Myometrial cell (primary cell): ENCODE measurements at places on chromosomes 11 and 22. TPM values are rescaled to one million over a fixed set of nuclear protein-coding genes. Genes with fewer than 3 reads are reported as not detected.

Gene SHANK2
- total RNA-seq, result 0.58 and 1.1 TPM in 2 replicates

Gene TNNT3
- total RNA-seq, result not detected in 2 replicates

Gene FAT3
- total RNA-seq, result 0.58 and 0.71 TPM in 2 replicates

Gene CYB561A3
- 119 and 153 TPM in 2 replicates for total RNA-seq

Gene GAB4
- total RNA-seq, result not detected in 2 replicates

Gene PHETA2
- 27.5 and 29.4 TPM in 2 replicates for total RNA-seq

Gene MSANTD4
- 15.0 and 22.0 TPM in 2 replicates for total RNA-seq

Gene TRIM48
- not detected in 2 replicates for total RNA-seq

Gene DNAJB7
- not detected in 2 replicates for total RNA-seq

Gene VPREB3
- total RNA-seq, result not detected in 2 replicates

Gene OSBP2
- under 0.01 TPM in 1 of 2 replicates, not detected in the other for total RNA-seq

Gene C22orf39
- total RNA-seq, result 17.4 and 33.4 TPM in 2 replicates

Gene APOL5
- not detected in 2 replicates for total RNA-seq

Gene SLC25A18
- total RNA-seq, result 1.4 and 2.5 TPM in 2 replicates

Gene RPL3
- 2,206 and 2,743 TPM in 2 replicates for total RNA-seq

Gene EFCAB6
- total RNA-seq, result 1.7 and 1.9 TPM in 2 replicates

Gene UBQLNL
- not detected in 2 replicates for total RNA-seq

Gene SCUBE2
- 0.18 and 0.29 TPM in 2 replicates for total RNA-seq

Gene SLC22A8
- total RNA-seq, result not detected in 2 replicates

Gene TEX12
- not detected in 2 replicates for total RNA-seq

Gene MYRF
- total RNA-seq, result 2.6 and 2.8 TPM in 2 replicates

Gene CD6
- not detected in 2 replicates for total RNA-seq

Gene MFRP
- not detected in 2 replicates for total RNA-seq

Gene ACR
- not detected in 2 replicates for total RNA-seq

Gene MS4A12
- total RNA-seq, result not detected in 2 replicates

Gene CRYBB2
- not detected in 2 replicates for total RNA-seq

Gene CNIH2
- total RNA-seq, result 0.29 TPM in 1 of 2 replicates, not detected in the other

Gene MS4A3
- not detected in 2 replicates for total RNA-seq

Gene CREB3L1
- 35.7 and 38.1 TPM in 2 replicates for total RNA-seq

Gene HBB
- not detected in 2 replicates for total RNA-seq

Gene ST14
- not detected in 2 replicates for total RNA-seq

Gene MUC2
- not detected in 2 replicates for total RNA-seq

Gene RASGRP2
- total RNA-seq, result 0.58 and 5.0 TPM in 2 replicates

Gene SRPRA
- 154 and 181 TPM in 2 replicates for total RNA-seq

Gene INCENP
- 20.7 and 27.1 TPM in 2 replicates for total RNA-seq

Gene KCNK4
- total RNA-seq, result 0.35 TPM in 1 of 2 replicates, not detected in the other

Gene EXT2
- total RNA-seq, result 134 and 135 TPM in 2 replicates

Gene OR2AG1
- total RNA-seq, result not detected in 2 replicates

Gene LRRC74B
- not detected in 2 replicates for total RNA-seq

Gene CARD18
- not detected in 2 replicates for total RNA-seq

Gene CARD16
- total RNA-seq, result 11.5 and 37.6 TPM in 2 replicates

Gene OR52E1
- total RNA-seq, result not detected in 2 replicates

Gene LRRN4CL
- total RNA-seq, result 5.8 and 6.6 TPM in 2 replicates

Gene SPI1
- not detected in 2 replicates for total RNA-seq

Gene TEX54
- total RNA-seq, result not detected in 2 replicates

Gene KCNJ4
- total RNA-seq, result not detected in 2 replicates

Gene RIMBP3B
- not detected in 2 replicates for total RNA-seq

Gene YPEL4
- total RNA-seq, result 0.18 TPM in 1 of 2 replicates, not detected in the other

Gene PRSS23
- 90.4 and 130 TPM in 2 replicates for total RNA-seq

Gene PATE2
- not detected in 2 replicates for total RNA-seq

Gene PPP1R14B
- 249 and 269 TPM in 2 replicates for total RNA-seq

Gene MIOX
- not detected in 2 replicates for total RNA-seq

Gene MRGPRF
- 34.2 and 39.2 TPM in 2 replicates for total RNA-seq

Gene EFEMP2
- 140 and 198 TPM in 2 replicates for total RNA-seq

Gene OVCH2
- not detected in 2 replicates for total RNA-seq

Gene ANO5
- total RNA-seq, result not detected in 2 replicates
